ENCODE measurements at places on chromosomes 13 and 19.

- DNase-seq, result no peak
Observed at GRCh38 chr13:48615049-48615448, 38.7 kb upstream of the CYSLTR2 start.

DNA sequence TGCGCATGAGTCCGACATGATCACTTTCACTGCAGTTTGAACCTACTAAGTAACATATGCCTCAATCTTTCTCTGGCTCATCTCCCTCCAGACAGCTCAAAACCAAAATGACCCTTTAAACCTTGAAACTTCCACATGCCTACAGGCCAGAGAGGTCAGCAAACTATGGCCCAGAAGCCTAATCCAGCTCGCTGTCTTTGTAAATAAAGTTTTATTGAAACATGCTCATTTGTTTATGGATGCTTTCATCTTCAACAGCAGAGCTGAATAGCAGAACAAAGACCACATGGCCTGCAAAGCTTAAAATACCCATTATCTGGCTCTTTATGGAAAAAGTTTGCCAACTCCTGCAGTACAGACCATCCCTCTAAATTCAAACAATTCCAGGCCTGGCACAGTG lies 15.6 kb downstream of the FBXO46 start:
- DNase-seq, result no peak

DNA sequence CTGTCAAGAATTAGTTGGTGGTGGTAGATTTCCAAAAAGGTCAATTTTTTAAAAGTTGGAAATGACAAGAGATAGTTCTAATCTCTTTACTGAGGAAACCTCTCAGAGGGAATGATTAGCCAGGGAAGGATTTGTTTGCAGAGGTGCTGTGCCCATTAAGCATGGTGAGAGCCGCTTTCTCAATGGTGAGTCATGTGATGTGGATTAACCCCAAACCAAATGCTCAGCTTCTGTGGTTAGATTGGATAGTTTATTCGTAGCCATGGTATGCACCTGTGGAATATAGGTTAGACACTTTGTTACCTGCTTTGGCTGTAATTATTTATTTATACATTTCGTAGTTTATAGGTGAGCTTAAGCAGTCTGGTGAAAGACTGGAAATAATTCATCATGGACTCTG lies 7.1 kb downstream of the HNRNPM start:
- DNase-seq, result peak; percentile 33

DNA sequence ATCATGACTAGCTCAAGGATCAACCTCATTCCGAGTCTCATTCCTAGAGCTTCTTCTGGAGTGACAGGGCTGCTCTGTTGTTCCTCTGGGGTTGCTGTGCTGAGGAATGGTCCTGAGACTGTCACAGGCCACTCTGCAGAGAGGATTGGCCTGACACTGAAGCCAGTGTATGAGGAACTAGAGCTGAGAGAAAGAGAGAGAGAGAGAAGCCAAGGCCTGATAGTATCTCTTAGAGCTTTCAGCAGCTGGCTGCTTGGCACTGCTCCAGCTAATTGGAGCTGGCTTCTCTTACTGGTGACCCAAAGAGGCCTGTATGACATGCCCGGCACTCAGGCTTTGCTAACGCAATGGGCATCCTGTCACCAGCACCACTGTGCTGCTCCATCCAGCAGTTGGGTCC lies 73.4 kb upstream of the FLT1 start:
- DNase-seq, result no peak

- no peak for DNase-seq
Observed at GRCh38 chr13:38338089-38338488, 11.6 kb upstream of the UFM1 start.

DNA sequence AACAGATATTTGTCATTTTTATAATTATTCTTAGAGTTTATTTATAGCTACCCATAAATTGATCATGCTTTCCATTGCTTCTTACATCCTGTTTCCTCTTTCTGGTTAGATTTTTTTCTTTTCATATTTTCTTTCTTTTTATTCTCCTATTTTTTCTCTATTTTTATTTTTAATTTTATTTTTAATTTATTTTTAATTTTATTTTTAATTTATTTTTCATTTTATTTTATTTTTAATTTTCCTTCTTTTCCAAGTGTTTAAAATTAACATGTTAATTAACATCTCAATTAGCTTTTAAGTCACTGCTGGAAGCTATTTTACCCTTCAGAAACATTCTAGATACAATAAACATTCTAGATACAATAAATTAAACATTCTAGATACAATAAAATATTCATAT lies 269.6 kb downstream of the B3GLCT start:
- no peak for DNase-seq

GRCh38 chr19:51145916-51146493 lies 3.9 kb downstream of the SIGLEC7 start:
- no peak for DNase-seq

DNA sequence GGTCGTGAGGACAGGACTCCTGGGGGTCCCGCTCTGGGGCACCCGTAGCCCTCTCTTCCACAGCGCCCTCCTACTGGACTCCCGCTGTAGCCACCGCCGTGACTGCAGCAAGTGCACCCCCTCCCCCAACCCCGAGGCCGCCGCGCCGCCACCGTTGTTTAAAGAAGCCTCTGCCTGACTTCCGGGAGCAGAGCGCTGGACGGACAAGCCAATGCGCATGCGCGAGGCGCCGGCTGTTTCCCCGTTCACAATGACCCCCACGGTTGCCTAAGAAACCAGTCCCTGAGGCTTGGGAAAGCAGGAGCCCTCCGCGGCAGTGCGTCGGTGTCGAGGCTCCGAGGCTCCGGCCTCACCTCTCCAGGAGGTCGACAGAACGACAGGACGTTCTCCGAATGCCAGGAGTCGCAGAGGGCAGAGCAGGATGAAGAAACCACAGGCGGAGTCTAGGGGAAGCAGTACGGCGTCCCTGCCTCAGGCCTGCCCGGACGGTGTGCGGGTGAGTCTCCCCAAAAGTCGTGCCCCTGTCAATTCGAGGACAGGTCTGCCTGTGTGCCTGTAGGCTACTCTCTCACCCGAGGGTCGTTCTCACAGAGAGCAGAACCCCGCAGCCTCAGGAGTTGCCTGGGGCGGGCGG lies 70.5 kb upstream of the ZNF420 start:
- DNase-seq, result peak; percentile 51

DNA sequence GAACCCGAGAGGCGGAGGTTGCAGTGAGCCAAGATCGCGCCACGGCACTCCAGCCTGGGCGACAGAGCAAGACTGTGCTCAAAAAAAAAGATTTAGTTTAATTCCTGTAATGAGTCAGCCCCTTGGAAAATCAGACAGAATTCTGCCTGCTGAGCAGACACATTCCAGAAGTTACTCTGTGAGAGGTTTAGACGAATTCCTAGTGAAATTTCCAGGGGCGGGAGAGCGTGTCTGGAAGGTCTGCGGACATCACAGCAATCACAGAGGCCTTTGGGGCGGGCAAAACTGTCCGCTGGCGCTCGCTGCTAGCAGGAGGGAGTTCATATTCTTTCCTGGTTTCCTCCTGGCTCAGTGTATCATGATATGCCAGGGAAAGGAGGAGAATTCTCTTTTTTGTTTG lies 17.5 kb downstream of the MISP start:
- DNase-seq, result no peak

DNA sequence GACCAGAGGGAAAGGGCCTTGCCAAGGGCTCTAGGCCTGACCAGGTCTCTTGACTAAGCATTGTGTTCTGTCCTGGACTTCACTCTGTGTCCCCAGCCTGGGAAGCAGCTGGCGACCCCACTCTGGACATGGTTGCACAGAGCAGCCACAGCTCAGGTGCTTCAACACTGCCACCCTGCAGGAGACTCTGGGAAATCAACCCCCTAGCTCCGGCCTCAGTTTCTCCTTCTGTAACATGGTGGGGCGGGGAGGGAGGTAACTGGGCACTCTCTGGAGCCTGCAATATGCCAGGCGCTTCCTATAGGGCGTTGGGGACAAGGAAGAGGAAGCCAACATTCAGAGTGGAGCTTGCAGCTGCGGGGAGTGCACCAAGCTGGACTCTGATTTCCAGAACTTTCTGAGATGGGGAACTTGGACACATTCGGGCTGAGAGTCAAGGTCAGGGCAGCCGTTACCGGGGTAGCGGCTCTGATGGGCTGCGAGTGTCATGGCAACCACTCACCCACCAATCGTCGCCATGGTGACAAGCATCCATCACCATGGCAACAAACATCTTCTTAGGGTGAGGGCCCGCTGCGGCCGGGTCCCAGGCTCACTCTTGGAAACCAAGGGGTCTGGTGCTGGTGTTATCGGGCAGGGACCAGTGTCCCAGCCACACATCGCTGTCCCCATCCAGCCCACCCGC lies 12.8 kb downstream of the F2RL3 start:
- DNase-seq, result no peak

- peak; percentile 35 for DNase-seq
Observed at GRCh38 chr19:50361290-50362029, 4.0 kb downstream of the NAPSA start.

GRCh38 chr19:52398081-52398441 lies 412 bp downstream of the ZNF528 start:
- DNase-seq, result no peak

DNA sequence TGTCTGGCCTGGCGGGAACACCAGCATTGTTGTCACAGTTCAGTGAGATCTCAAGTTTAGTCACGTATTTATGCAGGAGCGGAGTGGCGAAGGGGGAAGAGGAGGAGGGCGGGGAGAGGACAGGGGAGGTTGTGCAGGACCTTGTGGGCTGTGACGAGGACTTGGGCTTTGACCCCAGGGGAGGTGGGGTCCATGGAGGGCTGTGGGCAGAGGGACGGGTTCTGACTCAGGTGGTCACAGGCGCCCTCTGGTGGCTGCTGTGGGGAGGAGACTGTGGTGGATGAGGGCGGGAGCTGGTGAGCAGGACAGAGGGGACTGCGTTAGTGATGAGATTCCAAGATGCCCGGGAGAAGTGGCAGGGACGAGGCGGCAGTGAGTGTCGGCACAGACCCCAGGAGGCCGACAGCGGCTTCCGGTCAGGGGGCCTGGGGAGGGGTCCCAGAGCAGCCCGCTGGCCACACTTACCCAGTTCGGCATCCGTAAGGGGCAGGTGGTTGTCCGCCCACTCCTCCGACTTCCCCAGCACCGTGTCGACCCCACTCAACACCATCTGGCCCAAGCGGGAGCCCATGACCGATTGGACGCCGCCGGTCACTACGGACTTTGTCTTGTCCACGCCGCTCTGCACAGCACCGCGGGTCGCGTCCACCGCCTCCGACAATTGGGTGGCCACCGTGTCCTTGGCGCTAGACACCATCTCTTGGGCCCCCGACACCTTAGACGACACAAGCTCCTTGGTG lies 15.7 kb downstream of the PLIN3 start:
- DNase-seq, result peak; percentile 76

- DNase-seq, result no peak
Observed at GRCh38 chr13:111337206-111337605, 16.8 kb downstream of the TEX29 start.

DNA sequence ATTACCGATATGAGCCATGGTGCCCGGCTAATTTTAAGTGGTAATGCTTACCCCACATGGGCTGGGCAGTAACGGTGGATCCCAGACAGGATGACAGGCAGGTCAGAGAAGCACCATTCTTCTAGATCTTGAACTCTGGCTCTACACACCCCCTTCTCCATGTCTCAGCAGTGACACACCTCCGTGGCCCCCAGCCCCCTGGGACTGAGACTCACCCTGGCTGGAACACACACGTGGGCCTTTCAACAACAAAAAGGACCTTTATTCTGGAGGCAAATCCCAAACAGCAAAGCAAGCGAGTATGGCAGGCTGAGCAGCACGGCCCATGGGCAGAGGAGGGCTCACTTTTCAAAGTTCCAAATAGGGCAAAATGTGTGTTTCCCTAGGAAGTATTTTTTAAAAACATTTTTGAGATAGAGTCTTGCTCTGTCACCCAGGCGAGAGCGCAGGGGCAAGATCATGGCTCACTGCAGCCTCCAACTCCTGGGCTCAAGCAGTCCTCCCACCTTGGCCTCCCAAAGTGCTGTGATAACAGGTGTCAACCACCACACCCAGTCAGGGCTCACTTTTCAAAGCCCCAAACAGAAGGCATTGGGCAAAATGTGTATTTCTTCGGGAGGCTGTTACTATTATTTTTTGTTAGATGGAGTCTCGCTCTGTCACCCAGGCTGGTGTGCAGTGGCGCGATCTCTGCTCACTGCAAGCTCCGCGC lies 4.2 kb upstream of the PLIN4 start:
- no peak for DNase-seq

DNA sequence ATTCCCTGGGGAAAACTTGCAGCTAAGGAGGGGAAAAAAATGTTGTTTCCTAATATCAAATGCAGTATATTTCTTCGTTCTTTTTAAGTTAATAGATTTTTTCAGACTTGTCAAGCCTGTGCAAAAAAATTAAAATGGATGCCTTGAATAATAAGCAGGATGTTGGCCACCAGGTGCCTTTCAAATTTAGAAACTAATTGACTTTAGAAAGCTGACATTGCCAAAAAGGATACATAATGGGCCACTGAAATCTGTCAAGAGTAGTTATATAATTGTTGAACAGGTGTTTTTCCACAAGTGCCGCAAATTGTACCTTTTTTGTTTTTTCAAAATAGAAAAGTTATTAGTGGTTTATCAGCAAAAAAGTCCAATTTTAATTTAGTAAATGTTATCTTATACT lies 33.6 kb downstream of the TNFSF11 start:
- no peak for DNase-seq

GRCh38 chr19:29836409-29836825 lies 24.6 kb downstream of the CCNE1 start:
- DNase-seq, result no peak

- no peak for DNase-seq
Observed at GRCh38 chr13:48594096-48594815, 59.5 kb upstream of the CYSLTR2 start.

GRCh38 chr13:95301968-95302393 lies 730 bp upstream of the ABCC4 start:
- DNase-seq, result peak; percentile 11

GRCh38 chr13:25752957-25753551 lies 298.8 kb downstream of the SHISA2 start:
- DNase-seq, result no peak

- DNase-seq, result no peak
Observed at GRCh38 chr19:5553892-5554291, 13.9 kb downstream of the TINCR start.

- no peak for DNase-seq
Observed at GRCh38 chr19:4241824-4242430, 5.0 kb upstream of the YJU2 start.

DNA sequence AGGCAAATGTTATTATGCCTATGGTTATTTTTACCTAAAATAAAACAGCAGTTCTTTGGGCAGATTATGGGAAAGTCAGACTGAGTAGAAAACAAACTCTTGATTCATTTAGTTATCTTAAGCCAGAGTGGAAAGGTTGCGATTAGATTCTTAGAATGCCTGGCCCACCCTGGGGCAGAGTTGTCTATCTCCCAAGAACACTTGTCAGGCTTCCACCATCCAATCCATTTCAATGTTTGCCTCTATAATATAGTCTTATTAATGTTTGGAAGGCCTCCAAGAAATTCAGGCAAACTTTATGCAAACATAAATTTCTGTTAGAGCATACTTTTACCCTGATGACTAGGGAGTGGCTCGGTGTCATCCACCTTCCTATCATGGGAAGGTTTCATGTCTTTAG lies 207.0 kb downstream of the SLITRK6 start:
- DNase-seq, result no peak

- DNase-seq, result no peak
Observed at GRCh38 chr13:67351909-67352308, 121.8 kb upstream of the PCDH9 start.

All from CD4-positive, alpha-beta T cell treated with Interleukin-12 subunit alpha and Interleukin-12 subunit beta, for 1 hour (primary cell).